Activated CD4-positive, alpha-beta T cell treated with anti-CD3 and anti-CD28 coated beads for 1 hour (primary cell): ENCODE measurements at places on chromosomes 5 and 9.

- no peak for DNase-seq
These were observed 2.5 kb upstream of the ISL1 start for GRCh38 chr5:51380603-51381207.

DNA sequence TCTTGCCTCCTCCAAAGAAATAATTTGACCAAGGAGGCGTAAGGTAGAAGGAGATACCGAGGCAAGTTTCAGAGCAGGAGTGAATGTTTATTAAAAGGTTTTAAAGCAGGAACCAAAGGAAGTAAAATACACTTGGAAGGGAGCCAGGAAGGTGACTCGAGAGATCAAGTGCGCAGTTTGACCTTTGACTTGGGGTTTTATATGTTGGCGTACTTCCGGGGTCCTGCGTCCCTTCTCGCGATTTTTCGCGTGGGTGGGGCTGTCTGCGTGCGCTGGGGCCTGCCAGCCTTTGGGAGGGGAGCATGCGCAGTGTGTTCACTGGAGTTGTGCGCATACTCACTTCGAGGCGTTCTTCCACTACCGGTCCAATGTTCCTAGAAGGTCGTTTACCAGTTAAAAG is 166.0 kb upstream of the IRX2 start:
- DNase-seq, result no peak

- no peak for DNase-seq
These were observed 59.8 kb upstream of the NTRK2 start for GRCh38 chr9:84609779-84610178.

GRCh38 chr5:170611449-170612090 is 107.8 kb downstream of the KCNIP1 start:
- no peak for DNase-seq

GRCh38 chr5:91384671-91385430 is 1.7 kb upstream of the ARRDC3 start:
- DNase-seq, result no peak

DNA sequence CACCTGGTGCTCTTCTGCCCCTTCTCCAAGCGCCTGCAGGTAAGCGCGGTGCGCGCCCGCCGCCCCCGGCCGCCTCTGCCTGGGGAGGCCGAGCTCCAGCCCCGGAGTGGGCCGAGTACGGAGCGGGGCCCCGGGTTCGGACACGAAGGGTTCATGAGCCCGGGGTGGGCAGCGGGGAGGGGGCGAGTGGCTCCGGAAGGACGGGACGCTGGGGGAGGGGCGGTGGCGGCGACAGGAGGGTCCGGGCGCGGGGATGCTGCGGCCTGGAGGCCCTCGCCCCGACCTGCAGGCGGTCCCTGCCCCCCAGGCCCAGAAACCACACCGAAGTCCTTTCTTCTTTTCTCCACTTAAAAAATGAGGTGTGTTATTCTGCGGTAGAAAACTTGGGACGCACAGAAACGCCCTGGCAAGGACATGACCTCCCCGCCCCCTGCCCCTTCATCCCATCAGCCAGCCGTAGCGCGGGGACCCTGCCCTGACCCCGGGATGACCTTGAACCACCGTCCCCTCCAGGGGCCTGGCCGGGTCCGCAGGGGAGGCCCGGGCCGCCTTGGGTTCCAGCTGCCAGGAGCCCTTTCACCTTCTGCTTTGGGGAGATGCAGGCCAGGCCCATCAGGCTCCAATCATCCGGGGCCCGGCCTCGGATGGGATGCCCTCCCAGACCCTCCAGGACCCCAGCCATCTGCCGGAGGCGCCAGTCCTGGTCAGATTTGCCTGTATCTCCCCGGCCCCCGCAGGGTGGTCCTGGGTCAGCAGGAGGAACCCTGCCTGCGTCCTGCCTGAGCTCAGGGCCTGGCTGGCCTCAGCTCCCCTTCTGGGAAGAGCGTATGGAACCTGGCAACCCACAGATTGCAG is 545 bp downstream of the DIPK1B start:
- no peak for DNase-seq

GRCh38 chr5:36202521-36202961 is 39.2 kb downstream of the NADK2 start:
- no peak for DNase-seq

DNA sequence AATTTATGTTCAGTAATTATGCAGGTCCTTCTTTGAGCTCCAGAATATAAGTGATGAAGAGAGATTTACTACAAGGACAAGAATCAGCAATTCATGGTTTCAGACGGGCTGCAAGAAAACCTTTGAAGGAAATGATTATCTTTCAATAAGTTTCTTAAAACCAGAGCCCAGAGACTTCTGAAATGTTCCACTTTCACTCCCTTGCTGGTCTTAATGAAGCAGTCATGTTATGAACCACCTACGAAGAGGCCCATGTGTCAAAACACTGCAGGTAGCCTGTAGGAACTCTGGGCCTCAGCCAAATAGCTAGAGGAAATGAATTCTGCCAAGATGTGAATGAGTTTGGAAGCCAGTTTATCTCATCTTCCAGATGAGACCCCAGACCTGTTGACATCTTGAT is 505.9 kb upstream of the MEF2C start:
- no peak for DNase-seq

GRCh38 chr5:67178085-67178484 is 18.5 kb downstream of the CD180 start:
- no peak for DNase-seq

DNA sequence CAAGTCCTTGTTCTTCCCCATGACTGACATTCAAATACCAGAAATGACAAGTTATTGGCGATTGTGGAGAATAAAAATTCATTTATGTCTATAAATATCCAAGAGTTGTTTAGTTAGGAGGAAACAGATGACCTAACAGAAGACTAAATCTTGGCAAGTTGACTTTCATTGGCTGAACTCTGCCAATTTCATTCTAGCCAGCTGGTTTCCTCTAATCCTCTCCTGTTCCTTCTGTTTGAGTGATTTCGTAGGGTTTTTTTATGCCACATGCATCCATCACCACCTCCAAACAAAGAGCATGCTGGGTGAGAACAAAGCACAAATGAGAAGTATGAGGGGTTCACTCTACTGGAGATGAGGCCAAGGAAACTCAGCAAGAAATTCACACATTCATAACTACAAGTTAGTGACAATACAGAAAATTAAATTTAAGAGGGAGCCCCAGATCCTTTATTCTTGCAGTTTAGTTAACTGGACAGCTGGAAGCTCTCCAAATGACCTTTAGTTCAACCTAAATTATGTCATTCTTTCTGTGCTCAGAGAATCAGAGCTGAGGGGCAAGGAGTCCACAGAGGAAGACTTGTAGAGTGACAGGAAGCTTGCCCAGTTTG is 932.0 kb downstream of the TLE4 start:
- DNase-seq, result no peak

DNA sequence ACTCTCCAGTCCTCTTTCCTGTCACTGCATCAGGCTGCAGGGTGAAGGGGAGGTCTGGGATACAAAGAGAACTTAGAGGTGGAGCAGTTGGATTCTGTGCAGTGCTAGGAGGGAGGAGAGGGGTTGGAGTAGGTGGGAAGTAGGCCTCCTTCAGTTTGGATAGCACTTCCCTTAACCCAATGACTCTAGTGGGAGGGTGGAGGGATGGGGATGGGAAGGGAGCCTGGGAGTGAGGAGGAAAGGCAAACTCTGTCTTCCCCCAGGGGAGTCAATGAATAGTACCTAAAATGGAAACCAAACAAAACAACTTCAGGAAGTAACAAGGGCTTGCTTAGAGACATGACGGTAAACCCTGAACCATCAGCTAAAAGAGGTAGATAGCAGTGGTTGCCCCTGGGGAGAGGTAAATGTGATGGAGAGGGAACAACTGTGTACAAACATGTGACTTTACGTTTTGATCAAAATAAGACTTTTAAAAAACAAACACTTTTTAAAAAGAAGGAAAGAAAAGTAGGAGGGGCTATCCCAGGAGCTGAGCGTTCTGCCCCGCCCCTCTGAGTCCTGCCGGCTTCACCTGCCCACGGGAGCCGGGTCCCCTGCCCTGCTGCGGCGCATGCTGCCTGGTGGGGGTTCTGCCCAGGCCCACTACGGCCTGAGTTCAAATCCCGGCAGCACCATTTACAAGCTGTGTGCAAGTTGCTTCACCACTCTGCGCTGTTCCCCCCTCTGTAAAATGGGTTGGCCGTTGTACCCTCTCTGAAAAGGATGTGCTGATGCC is 30.9 kb downstream of the GSN start:
- no peak for DNase-seq

- DNase-seq, result no peak
These were observed 263.5 kb downstream of the YTHDC2 start for GRCh38 chr5:113776832-113777525.

- no peak for DNase-seq
These were observed 411.5 kb downstream of the RASEF start for GRCh38 chr9:82651474-82651873.

DNA sequence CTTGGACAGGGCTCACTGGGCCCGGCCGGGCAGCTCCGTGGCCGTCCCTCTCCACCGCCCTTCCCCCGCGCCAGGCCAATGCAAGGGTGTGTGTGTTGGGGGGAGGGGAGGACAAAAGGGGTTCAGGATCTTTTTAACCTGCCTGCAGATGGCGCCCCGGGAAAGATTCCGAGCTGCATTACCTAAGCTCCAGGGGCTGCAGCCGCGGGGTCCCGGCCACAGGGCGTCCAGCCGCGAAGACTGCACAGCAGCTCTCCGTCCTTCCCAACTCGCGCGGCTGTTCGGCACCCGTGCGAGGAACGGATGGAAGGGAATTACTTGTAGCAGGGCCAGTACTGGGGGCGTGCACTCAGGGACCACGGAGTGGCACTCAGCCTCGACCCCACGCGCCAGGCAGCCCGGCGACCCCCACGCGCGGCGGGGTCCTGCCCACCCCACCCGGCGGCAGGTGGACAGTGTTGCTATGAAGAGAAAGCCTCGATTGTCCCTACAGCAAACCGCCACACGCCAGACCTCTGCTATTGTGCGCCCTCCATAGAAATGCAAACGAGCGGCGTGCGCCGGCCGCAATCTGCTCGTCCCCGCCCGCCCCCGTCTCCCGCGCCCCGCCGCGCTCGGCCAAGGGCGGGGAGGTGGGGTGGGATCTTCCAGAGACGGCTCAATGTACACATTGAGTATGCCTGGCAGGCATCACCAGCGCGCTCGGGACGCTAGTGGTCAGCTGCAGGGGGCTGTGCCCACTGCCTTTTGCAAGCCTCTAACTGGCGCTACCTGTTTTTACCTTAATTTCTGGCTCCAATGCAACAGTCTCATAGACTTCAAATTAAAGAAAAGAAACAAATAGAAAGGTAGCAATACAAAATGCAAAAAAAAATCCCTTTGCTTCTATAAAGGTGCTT is 796 bp upstream of the GADD45G start:
- DNase-seq, result peak; percentile 15

DNA sequence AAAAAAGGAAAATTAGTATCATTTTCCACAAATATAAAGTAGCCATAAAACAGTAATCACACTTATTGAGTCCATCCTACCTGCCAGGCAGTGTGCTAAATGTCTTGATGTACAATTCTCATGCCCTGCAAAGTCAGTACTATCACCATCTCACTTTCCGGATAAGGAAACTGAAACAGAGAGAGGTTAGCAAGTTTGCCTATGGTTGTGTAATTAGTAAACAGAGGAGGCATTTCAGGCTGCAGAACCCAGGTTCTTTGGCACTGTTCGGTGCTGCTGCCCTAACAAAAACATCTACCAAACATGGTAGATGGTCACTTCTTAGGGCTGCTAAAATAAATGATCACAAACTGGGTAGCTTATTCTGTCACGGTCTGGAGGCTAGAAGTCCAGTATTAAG is 22.6 kb downstream of the PLAC8L1 start:
- DNase-seq, result no peak

GRCh38 chr9:124771867-124772679 is 962 bp upstream of the NR6A1 start:
- DNase-seq, result no peak

- DNase-seq, result no peak
These were observed 23.9 kb downstream of the IRX2 start for GRCh38 chr5:2727550-2727949.

DNA sequence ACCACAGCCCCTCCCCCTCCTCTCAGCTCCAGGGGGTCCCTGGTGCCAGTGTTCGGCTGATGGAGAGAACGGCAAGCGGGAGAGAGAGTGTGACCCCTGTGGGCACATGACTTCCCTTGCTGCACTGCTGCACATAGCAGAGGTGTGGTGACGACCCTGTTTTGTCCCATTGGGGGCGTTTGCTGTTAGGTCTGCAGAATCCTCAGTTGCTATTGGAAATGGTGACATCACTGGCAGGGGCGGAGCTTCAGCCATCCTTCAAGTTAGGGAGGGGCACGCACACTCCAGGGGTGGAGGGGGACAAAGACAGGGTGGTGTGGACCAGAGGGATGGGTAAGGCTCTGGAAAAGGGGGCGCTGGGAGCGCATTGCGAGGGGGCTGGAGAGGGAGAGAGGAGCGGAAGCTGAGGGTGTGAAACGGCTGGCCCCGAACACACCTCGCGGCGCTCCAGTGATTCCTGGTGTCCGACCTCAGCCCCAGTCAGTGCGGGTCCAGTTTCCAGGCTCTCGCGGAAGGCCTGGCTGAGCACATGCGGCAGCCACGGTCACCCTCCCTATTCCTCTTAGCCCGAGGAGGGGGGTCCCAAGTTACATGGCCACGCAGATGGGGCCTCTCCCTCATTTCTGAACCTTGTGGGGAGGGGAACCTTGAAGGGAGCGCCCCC is 764 bp upstream of the GRIN1 start:
- DNase-seq, result no peak
